Adipocyte (in vitro differentiated cells): ENCODE measurements at places on chromosomes 5 and 9.

DNA sequence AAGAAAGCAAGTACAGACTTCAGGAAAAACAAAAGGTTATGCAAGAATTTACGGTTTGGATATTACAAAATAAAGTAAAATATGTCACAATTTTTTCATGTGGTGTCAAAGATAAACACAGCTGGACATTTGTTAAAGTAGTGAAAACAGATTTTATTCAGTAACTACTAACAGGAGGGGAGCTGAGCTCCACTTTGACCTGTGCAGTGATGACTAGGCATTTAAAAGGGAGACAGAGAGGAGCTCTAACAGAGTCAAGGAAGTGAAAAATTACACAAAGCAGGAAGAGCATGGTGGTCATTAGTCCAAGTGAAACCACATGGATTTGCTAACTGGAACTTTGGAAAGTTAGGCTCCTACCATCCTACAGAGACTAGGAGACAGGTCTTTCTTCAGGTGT, 263.6 kb upstream of the PCSK5 start:
- DNase-seq: no peak

- DNase-seq: peak; percentile 18
These were observed 720 bp downstream of the NUDT12 start for GRCh38 chr5:103561685-103562452.

- no peak for DNase-seq
These were observed 481.1 kb downstream of the NR2F1-AS1 start for GRCh38 chr5:93099902-93100347.

GRCh38 chr5:95519151-95519550, 35.6 kb downstream of the SKIC3 start:
- no peak for DNase-seq

GRCh38 chr9:34377404-34377746, 677 bp upstream of the MYORG start:
- DNase-seq: no peak

DNA sequence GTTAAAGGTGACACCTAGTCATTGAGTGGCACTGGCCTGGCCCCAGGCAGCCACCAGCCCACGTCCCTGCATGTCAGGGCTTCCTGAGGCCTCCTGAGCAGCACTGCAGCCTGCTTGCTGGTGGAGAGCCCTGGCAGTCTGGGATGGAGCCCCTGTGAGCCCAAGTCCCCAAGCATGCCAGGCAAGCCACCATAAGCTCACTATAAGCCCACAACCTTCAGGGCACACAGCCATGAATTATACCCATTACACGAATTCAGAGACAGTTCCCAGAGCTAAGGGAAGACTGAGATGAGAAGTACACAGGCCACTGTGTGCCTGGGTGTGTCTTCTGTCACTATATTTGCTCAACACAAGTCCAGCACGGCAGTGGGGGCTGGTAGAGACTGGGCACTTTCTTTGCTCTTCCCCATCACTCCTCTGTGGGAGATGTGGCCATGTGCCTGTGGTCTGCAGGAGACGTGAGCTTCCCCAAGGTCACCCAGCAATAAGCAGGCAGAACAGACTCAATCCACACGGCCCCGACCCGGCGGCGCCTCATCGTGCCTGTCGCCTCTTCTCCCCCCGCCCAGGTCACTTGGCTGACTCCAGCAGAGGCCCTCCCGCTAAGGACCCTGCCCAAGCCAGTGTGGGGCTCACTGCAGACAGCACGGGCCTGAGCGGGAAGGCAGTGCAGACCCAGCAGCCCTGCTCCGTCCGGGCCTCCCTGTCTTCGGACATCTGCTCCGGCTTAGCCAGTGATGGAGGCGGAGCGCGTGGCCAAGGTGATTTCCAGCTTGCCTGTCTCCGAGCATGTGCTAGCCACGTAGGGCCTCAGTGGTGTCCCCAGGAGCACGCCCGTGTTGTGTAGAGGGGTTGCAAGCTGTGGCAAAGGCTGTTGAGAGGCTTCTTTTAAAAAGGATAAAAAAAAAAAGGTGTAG, 114.8 kb downstream of the WNK2 start:
- no peak for DNase-seq

GRCh38 chr5:144189800-144190429, 19.2 kb downstream of the KCTD16 start:
- DNase-seq: peak; percentile 42

DNA sequence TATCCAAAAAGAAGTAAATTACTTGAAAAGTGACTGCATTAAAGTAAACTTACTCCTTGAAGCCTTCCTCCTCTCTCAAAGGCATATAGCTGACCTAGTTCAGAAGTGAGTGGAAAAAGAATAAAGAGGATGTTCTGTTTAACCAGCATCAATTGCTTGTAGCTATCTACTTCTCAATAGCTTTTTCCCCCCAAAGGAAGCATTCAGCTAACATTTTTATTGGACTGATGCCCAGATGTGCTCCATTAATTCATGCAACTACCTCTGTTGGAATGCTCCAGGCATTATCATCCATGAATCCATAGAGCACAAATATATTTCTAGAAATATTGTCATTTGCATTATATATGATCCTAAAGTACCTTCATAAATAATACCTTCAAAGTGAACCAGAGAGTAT, 132.8 kb downstream of the RASEF start:
- DNase-seq: no peak

DNA sequence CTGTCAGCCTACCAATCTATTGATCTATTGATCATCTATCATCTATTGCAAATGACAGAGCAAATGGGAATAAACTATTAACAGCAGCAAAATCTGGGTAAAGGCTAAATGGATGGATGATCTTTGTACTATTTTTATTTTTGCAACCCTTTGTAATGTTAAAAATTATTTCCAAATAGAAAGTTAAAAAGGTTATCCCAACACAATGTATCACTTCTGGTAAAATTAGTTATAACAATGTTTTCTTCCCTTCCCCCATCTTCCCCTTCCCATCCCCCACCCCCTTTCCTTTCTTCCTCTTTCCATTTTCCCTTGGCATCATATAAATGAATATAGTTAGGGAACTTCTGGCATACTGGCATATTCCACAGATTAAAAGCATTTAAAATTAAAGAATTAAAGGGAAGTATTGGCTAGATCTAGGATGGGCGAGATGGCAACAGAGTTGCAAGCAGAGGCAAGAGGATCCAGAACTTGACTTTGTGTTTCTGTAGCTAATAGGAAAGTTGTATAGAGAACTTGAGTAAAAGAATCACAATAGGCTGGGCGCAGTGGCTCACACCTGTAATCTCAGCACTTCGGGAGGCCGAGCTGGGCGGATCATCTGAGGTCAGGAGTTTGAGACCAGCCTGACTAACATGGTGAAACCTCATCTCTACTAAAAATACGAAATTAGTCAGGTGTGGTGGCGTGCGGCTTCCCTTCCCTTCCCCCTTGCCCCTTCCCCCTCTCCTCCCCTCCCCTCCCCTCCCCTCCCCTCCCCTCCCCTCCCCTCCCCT, 66.6 kb upstream of the TAF11L2 start:
- no peak for DNase-seq

GRCh38 chr5:161966564-161966963, 101.0 kb upstream of the GABRG2 start:
- DNase-seq: no peak

- DNase-seq: peak; percentile 4
These were observed 117.8 kb downstream of the FGF18 start for GRCh38 chr5:171537070-171537849.

DNA sequence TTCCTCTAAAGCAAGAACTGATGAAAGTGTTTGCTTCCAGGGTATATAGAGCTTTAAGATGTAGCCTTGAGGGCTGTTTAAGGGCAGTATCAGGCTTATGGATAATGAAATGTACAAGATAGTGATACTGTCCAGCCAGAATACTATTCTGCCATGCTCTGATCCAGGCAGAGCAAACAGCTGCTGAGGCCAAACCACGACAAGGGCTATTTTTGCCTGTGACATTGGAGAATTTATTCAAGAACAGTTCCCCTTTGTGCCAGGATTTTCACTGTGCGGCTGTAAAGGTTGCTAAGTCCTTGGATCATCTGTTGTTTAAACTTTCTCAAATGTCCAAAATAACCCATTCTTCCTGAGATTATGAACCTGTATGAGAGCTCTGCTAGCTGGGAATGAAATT, 70.4 kb downstream of the OTP start:
- no peak for DNase-seq

DNA sequence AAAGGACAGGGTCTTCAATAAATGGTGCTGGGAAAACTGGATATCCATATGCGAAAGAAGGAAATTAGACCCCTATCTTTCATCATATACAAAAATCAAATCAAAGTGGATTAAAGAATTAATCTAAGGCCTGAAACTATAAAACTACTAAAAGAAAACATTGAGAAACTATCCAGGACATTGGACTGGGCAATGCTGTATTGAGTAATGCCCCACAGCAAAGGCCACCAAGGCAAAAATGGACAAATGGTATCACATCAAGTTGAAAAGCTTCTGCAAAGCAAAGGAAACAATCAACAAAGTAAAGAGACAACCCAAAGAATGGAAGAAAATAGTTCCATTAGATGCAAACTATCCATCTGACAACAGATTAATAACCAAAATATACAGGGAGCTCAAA, 72.3 kb downstream of the STRBP start:
- DNase-seq: no peak

GRCh38 chr5:62312036-62312435, 6.0 kb downstream of the KIF2A start:
- no peak for DNase-seq

DNA sequence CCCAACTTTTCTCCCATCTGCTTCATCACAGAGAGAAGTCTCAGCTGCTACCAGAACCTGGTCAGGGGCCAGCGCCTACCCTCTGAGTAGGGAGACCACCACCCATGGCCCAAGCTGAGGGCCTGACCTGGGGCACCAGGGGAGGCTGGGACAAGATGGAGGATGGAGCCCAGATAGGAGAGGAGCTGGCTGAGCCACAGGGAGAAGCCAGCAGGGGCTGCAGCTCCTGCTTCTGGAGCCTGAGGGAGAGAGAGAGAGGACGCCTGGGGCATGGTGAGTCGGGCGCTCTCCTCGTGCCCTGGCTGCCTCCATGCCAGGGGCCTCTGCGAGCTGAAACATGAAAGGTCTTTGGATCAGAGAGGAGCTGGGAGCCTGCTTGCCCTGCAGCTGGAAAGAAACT, 1.4 kb upstream of the FOXI1 start:
- DNase-seq: no peak

DNA sequence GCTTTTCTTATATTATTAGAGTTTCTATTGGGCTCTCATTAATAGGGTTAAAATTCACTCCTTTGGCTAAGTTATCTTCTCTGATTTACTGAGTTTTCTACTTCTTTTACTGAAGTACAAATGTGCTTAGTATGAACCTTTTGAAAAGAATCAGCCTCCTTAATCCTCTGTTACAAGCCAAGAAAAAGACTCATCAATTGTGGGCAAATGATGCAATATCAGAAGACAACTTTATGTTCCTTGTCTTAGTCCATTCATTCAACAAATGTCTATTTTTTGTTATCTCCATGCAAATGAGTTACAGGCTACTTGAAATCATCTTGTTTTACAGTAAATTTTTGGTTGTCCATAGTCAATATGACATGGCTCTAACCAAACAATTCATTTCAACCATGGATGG, 40.3 kb downstream of the SNCAIP start:
- peak; percentile 60 for DNase-seq

GRCh38 chr5:149073213-149073612, 10.4 kb upstream of the SH3TC2 start:
- no peak for DNase-seq

DNA sequence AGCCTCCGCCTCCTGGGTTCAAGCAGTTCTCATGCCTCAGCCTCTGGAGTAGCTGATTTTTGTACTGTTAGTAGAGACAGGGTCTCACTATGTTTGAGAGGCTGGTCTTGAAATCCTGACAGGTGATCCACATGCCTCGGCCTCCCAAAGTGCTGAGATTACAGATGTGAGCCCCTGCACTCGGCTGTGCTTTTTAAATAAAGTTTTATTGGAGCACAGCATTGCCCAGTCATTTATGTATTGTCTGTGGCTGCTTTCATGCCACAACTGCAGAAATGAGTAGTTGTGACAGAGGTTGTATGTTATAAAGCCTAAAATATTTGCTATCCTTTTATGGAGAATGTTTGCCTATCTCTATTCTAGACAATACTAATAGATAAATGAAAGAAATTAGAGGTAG, 169.2 kb downstream of the AOPEP start:
- DNase-seq: no peak

DNA sequence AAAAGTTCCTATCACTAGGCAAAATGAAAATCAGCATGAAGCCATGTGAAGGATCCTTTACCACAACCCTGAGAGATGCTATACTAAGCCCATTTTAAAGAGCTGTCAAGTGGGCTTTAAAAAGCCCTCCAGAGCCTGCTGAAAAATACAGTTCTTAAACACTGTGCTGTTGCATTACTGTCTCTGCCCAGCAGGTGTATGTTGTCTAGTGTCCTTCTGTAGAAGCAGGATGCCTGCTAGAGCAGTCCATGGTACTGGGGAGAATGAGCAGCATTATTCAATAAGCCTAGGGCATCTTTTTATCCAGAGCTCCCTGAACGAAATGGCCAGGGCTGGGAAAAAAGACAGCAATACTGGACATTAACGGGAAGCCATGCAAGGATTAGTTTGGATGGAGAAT, 126.2 kb upstream of the PLCXD3 start:
- peak; percentile 22 for DNase-seq

- no peak for DNase-seq
These were observed 112.2 kb downstream of the MAST4 start for GRCh38 chr5:66708368-66708767.

- DNase-seq: no peak
These were observed 228.9 kb upstream of the ACTBL2 start for GRCh38 chr5:57711471-57711870.

- DNase-seq: no peak
These were observed 420.8 kb upstream of the BRINP1 start for GRCh38 chr9:119789987-119790386.

DNA sequence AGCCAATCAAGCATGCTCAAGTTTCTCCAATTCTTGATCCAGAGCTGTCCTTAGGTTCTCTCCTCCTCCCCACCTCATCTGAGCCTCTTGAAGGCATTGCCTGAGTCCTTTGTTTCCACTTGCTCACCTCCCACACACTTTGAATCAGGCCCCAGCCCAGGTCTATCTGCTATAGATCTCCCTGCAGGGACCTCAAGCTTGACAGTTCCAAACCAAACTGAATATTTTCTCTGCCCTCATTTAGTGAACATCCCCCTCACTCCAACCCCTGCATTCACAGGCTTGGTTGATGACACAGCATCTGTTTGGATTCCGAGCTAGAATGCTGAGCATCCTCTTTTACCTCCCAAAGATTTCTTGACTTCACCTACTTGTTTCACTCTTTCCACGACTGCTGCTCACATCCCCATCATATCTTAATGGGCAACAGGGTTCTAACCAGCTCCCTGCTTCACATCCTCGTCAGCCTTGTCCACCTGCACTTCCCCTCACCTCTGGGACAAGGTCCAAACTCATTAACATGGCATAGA, 474.5 kb downstream of the ZSWIM6 start:
- DNase-seq: no peak
